ENCODE measurements at places on chromosomes 4 and X.

DNA sequence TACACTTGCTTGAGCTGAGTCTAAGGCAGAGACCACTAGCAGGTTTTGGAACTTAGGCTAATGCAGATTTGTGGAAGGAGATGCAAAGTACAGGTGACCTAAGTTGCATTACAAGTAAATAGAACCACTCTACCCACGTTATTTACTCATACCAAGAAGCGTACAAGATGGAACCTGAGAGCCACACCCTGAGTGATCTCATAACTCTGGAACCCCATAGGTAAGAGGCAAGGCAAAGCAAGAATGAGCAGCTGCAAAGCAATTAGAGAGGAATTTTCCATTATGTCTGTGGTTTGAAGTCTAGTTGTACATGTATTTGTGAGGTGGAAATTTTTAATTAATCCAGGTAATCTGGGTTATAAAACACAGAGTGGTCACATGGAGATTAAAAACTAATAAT is 55.4 kb downstream of the CC2D2A start:
- no peak for DNase-seq

GRCh38 chrX:41921492-41922430 is 1.6 kb downstream of the CASK start:
- DNase-seq, result no peak

DNA sequence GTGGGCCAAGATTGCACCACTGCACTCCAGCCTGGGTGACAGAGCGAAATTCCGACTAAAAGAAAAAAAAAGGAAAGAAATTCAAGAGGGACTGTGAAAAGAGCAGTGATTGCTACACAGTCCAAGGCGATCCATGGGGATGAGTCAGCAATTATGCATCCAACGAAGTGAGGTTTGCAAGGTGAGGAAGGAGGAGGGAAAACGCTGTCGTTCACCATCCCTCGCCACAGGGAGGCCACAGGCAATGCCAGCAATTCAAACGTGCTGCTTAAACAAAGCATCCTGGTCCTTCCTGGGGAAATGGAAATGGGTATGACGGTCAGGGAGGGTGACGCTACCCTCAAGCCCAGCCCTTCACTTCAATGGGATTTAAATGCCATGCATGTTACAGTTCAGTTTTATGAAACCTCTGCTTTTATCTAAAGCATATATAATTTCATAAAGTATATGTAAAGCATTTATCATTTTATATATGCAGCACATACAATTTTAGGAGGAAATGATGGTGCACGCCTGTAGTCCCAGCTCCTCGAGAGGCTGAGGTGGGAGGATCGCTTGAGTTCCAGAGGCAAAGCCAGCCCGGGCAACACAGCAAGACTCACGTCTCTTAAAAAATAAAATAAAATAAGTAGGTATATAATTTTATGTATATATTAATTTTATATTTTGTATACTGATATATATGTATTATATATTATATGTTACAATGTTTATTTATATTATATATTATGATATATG is 108.7 kb downstream of the DHRSX start:
- DNase-seq, result no peak

- no peak for DNase-seq
These were observed 52.3 kb downstream of the SEPSECS start for GRCh38 chr4:25107827-25108516.

DNA sequence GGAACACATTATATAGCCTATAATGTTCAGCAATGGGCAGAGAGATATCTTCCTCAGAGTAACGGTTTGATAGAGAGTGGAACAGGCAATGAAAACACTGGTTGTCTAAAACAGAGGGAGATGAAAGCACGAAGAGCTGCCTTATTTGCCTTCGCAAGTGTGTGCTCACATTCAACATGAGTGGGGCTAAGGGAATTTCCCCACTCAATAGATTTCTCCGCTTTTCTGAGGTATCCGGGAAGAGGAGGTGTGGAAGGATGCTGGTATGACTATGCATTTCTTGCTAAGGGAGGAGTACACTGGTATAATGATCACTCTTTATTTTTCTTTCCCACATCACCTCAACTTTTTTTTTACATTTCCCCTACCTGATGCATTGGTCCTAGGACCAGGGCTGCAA is 7.8 kb upstream of the GPR82 start:
- no peak for DNase-seq

GRCh38 chr4:69490271-69490670 is 5.4 kb downstream of the UGT2B4 start:
- DNase-seq, result no peak

DNA sequence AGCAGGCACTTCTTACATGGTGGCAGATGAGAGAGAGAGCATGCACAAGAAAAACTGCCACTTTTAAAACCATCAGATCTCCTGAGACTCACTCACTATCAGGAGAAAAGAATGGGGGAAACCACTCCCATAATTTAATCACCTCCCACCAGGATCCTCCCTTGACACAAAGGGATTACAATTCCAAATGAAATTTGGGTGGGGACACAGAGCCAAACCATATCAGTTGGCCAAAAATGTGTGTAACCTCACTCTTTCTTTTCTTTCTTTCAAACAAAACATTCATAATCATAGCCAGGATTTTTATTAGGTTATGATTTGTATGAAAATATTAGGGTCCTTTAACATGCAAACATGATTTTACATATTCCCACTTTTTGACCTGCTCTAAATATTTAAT is 222.1 kb downstream of the PCDH18 start:
- no peak for DNase-seq

- DNase-seq, result no peak
These were observed 67.6 kb upstream of the SLC7A3 start for GRCh38 chrX:70998411-70999027.

DNA sequence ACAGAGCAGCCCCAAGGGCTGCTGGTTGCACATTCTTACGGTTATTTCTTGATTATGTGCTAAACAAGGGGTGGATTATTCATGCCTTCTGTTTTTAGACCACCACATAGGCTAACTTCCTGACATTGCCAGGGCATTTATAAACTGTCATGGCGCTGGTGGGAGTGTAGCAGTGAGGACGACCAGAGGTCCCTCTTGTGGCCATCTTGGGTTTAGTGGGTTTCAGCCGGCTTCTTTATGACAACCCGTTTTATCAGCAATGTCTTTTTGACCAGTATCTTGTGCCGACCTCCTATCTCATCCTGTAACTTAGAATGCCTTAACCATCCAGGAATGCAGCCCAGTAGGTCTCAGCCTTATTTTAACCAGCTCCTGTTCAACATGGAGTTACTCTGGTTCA is 212.4 kb upstream of the GRID2 start:
- DNase-seq, result no peak

DNA sequence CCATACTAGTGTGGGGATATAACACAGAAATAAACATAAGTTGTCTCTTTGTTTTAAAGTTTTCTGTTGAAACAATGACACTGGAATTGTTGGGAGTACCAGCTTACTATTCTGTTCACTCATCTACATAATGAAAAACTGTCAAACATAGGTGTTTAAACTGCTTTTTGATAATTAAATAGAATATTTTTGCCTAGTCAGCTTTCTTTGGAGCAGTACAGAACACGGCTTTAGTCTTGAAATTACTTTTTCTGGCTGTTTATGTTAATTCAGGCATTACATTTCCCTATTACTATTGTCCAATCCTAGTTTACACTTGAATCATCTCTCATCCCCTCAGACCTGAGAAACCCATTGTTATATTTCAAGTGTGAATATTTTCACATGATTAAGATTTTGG is 73.0 kb downstream of the FAM47B start:
- DNase-seq, result no peak

- DNase-seq, result no peak
These were observed 82.1 kb downstream of the SLC39A8 start for GRCh38 chr4:102263024-102263787.

DNA sequence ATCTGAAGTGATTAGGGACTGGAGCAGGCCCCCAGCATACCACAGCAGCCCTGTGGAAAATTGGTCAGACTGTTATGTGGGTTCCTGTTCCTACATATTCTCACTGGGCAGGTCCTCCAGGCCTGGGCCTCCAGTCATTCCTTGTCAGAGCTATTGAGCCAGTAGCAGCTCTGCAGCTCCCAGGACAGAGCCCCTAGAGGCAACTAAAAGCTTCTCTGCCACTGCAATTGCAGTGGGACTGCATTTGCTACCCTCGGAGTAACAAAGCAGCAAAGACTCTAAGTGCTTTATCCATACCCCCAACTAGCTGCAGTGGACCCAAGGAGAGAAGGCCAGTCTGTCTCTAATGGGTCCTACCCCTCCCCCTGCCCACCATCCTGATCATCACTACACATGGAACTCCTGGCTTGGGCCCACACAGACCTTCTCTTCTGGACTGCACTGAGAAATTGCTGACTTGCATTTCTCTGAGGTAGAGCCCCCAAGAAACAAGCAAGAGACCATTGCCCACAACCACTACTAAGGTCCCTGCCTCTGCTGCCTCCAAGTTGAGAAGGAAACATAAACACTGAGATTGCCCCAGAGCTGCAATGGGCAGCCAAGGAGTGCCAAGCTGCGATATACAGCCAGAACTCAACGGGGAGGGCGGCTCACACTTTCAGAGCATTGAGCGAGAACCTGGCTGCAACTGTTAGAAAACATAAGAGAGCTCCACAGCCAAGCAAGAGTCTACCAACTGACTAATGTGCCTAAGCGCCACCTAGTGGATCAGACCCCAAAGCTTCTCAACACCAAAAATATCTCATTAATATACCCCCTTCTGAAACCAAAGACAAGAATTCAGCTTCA is 738.7 kb upstream of the NDST4 start:
- no peak for DNase-seq

- DNase-seq, result no peak
These were observed 31.8 kb upstream of the MAGEB2 start for GRCh38 chrX:30183554-30183953.

- no peak for DNase-seq
These were observed 97.6 kb downstream of the RAB28 start for GRCh38 chr4:13386405-13387107.

GRCh38 chrX:12360986-12361598 is 222.8 kb downstream of the FRMPD4 start:
- no peak for DNase-seq

GRCh38 chr4:11098461-11098860 is 330.2 kb downstream of the HS3ST1 start:
- no peak for DNase-seq

DNA sequence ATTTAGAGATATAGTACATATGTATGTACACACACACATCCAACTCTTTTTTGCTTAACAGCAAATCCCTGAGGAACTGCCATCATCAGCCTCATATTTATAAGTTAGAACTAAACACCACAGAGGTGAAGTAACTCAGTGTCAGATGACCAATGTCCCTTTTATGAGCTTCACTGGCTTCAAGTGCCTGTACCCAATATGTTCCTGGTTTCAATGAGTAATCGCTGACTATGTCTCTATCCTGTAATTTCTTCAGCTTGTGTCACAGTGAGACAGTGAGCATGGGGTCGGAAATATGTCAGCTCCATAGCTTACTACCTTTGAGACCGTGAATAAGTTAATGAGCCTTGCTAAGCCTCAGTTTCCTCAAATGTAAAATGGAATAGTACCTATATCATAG is 136.2 kb upstream of the RASGEF1B start:
- no peak for DNase-seq

DNA sequence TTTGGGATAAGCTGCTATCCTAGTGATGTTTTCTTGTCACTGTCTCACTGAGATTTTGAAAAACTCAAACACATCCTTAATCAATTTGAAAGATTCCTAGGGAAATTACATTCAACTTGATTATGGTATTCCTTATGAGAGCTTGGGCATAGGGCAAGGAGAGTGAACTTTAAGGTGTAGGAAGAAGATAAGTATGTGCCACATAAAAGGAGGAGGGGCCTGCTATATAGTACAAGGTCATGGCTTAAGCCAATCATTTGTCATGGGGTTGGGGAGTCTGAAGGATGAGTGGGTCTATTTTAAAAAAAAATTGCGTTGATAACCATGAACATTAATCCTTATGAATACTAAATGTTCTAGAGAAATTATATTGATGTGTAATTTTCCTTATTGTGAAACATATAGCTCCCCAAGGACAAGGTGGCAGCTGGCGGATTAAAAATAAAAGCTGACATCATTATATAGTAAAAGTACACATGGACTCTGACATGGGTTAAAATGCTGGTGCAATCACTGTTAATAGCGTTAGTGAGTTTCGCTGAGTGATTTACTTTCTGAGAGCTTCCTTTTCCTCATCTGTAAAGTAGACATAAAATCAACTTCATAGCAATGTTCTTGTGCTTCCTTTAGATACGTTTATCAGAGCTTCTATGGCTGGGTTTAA is 17.4 kb downstream of the GALNT7 start:
- DNase-seq, result no peak

DNA sequence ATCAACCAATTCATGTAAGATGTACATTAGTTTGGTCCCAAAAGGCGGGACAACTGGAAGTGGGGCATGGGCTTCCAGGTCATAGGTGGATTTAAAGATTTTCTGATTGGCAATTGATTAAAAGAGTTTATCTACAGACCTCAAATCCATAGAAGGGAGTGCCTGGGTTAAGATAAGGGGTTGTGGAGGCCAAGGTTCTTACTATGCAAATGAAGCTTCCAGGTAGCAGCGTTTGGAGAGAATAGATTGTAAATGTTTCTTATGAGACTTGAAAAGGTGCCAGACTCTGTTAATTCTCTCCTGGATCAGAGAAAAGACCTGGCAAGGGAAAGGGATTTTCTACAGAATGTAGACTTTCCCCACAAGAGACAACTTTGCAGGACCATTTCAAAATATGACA is 2.4 kb downstream of the MGST2 start:
- no peak for DNase-seq

- DNase-seq, result no peak
These were observed 106.4 kb downstream of the RNF150 start for GRCh38 chr4:141026900-141027299.

DNA sequence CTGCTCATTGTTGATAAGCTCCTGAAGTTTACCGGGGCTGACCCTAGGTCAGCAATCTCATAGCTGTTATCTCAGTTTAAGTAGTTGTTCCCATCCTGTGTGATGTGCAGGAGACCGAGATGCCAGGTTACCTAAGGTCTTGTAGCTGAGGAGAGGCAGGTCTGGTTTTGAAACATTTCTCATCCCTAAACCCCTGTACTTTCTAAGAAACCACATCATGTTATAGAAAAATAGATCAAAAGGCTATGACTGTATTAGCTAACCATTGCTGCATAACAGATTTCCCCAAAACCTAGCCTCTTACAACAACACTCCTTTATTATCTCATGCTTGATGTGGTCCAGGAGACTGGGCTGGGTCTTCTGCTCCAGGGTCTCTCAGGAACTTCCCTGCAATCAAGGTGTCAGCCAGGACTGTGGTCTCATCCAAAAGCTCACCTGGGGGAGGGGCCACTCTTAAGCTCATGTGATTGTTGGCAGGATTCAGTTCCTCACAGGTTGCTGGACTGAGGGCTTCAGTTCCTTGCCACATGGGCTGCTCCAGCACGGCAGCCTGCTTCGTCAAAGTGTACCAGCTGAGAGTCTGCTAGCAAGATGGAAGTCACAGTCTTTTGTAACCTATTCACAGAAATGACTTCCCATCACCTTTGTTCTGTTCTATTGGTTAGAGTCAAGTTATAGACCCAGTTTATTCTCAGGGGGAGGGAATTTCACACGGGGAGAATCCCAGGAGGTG is 60.9 kb upstream of the CLCN4 start:
- no peak for DNase-seq
